Immature natural killer cell (primary cell): ENCODE measurements at places on chromosomes 1 and 21.
A peak's percentile ranks its signal among the peaks of the same experiment; 100 is the strongest.

DNA sequence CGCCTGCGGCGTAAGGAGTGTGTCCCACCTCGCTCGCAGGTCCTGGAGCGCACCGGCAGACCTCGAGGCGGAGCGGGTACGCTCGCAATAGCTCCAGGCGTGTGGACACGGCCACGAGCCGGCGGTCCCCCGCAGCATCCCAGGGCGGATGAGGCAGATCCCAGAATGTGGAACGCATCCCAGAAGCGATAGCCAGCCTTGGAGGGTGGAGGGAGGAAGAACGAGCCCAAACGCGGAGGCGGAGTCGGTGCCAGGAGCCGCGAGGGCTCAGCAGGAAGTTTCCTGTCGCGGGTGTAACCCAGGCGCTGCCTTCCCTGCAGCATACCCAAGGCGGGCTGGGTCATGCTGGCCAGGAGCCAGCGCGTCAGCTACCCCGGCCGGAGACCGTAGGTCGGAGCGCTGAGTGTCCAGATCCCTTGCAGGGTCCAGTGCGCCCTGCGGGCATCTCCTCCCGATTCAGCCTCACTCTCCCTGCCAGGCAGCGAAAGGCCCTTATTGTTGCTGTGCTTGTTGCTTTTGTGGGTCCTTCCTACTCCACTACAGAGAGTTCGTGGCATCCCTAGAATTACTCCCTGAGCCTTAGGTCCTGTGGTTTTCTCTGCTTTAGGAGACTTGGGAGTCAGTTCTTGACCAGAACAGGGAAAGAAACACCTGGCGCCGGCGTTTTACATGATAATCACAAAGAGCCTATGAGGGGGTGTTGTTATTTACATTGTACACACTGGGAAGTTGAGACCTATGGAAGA lies 27.7 kb downstream of the STYXL2 start:
- DNase-seq, result peak; percentile 36

DNA sequence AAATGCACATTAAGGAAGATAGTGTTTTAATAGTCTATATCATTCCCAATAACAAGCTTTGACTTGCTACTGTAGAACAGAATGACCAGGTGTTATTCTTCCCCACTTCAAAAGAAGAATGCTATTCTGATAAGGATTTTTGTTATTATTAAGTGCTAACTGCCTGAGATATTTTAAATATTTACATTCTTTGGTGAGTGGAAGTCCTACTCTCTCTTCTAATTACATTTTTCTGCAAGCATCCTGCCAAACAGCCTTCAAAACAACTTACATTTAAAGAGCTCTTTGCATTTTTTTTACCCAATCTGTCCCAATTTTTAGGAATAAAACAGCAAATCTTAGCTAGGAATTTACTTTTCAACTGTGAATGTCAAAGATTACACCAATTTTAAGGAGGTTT lies 23.5 kb upstream of the SYDE2 start:
- DNase-seq, result no peak

DNA sequence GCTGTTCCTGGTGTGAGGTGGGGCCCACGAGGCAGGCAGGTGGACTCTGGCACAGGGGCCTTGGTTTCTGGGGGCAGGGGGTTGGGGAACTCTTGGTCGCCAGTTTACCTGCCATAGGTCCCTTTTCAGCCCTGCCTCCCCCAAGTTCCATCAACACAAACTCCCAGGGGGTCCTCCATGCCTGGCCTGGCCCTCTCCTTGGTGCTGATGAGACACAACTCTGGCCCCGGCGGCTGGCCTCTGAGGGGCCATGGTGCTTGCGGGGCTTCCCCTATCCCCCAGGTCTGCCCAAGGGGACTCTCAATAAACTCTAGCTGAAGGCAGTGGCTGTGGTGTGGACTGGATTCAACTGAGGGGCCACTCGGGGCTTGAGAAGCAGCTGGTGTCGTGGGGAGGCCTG lies 16.0 kb downstream of the HTR6 start:
- DNase-seq, result no peak

GRCh38 chr1:238779716-238780115 lies 606.7 kb upstream of the CHRM3 start:
- no peak for DNase-seq

- DNase-seq, result no peak
Observed at GRCh38 chr1:235851939-235852338, 14.8 kb downstream of the LYST start.

GRCh38 chr1:185309566-185309965 lies 7.5 kb downstream of the IVNS1ABP start:
- no peak for DNase-seq

DNA sequence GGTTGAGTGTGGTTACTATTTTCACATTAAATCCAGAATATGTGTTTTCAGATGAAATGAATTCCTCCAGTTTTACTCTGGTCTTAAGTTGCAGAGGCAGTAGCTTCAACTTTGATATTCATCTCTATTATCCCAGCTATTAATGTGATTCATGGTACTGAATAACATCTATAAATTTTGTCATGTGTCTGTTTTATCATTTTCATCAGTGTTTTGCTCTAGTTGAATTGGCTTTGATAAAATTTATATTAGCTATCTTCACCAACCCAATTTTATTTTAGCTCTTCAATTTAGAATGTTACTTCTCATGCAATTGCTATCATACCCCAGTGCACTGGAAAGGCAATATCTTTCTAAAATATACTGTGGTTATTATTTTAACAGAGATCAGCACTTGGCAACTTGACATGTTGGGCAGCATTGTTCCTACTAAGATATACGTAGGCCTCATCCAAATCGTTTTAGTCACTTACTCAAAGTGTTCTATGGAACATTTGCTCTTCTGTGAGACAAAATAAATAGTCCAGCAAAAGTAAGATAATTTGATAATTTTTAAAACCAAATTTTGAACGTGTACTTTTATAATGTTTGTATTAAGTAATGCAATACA lies 184.3 kb downstream of the NCAM2 start:
- no peak for DNase-seq

DNA sequence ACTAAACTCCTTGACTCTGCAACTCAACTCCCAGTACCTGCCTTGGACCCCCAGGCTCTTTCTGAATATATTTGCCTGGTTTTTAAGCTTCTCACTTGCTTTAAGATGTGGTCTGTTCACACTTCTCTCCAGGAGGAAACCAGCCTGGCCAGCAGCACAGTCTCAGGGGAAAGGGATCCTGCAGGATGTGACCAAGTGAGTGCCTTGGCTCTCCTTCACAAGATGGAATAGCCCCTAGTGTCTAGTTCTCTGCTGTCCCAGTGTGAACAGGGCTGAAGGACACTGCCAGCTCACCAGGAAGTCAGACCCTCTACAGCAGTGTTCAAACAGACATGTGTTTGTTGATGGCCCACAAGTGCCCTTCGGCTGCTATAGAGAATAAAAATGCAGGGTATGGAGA lies 32.9 kb downstream of the CD244 start:
- DNase-seq, result no peak

DNA sequence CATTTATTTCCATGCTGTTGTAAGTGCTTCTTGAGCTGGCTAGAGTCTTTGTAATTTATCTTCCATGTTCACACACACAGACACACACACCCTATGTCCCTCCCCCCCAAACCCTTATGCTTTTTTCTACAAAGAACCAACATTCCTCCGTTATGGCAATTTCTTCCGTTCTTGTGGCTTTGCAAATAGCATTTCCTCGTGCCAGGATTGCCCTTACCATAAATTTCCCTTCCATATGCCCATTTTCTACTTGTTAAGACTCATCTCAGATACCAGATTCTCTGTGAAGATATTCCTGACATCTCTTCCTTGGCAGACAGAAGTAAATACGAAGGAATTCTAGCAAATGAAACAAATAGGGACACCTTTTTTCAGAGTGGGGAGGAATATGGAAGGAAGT lies 26.0 kb downstream of the RALGPS2 start:
- no peak for DNase-seq

DNA sequence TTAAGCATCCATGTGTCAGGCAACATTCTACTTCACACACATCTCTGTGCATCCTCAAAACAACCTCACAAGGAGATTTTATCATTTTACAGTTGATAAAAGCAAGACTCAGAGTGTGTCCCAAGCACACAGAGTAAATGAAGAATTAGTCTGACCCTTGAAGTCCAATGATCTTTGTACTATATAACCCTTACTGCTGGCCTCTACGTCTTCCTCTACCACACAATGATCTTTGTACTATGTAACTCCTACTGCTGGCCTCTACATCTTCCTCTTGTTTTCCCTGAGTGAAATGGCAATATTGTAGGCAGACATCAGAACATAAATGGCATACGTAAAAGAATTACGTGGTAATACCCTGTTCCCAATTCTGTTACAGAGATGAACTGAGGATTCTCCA lies 55.3 kb downstream of the AHCTF1 start:
- DNase-seq, result no peak

- no peak for DNase-seq
Observed at GRCh38 chr1:162629077-162629627, 3.1 kb upstream of the DDR2 start.

GRCh38 chr1:184072376-184072775 lies 20.8 kb downstream of the TSEN15 start:
- DNase-seq, result no peak

DNA sequence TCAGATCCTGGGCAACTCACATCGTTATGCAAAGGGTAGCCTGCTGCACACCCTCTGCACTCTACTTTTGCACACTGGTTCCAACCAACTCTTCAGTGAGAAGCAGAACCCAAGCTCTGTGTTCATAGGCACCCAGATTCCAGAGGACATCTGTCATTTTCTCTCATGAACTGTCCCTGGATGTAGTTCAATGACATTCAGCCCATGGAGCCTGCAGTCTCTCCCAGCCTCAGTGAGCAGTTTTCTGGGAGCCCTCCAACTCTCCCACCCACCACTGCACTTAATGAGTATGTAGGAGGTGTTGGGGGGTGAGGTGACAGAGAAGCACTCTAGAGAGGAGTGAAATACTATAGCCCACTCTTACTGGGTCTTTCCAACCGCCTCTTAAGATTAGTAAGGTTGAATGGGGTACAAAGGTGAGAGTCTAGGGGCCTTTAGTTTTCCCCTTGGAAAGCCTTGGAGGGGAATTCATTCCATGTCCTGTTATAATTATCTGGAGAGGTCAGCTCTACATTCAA lies 58.1 kb upstream of the APOBEC4 start:
- DNase-seq, result no peak

GRCh38 chr1:20028125-20028524 lies 41.9 kb upstream of the PLA2G5 start:
- no peak for DNase-seq

DNA sequence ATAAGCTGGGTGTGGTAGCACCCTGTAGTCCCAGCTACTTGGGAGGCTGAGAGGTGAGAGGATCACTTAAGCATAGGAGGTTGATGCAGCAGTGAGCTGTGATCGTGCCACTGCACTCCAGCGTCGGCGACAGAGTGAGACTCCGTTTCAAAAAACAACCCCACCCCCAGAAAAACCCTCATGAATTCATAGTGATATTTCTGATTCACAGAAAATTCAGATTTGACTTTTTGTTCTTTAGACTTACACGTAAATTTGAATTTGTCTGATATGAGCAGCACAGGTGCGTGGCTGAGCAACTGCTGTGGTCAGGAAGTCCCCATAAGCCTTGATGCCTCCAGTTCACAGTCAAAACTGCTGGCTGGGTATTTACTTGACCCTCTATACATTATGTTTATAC lies 10.0 kb upstream of the MORC3 start:
- no peak for DNase-seq

DNA sequence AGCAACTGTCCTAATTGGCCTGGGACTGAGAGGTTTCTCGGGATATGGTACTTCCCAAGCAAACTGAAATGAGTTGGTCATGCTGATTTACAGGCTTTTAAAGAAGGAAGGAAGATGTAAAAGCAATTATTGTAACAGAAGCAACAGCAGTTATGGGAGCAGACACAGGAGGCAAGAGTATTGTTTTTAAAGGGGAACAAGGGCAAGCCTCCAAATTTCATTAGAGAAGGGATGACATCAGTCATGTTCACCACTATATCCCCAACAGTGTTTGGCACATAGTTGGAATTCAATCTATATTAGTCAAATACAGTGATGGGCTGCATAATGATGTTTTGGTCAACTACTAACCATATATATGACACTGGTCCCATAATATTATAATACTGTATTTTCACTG lies 46.0 kb upstream of the JUN start:
- no peak for DNase-seq

- DNase-seq, result no peak
Observed at GRCh38 chr1:214514032-214514818, 37.2 kb downstream of the PTPN14 start.

DNA sequence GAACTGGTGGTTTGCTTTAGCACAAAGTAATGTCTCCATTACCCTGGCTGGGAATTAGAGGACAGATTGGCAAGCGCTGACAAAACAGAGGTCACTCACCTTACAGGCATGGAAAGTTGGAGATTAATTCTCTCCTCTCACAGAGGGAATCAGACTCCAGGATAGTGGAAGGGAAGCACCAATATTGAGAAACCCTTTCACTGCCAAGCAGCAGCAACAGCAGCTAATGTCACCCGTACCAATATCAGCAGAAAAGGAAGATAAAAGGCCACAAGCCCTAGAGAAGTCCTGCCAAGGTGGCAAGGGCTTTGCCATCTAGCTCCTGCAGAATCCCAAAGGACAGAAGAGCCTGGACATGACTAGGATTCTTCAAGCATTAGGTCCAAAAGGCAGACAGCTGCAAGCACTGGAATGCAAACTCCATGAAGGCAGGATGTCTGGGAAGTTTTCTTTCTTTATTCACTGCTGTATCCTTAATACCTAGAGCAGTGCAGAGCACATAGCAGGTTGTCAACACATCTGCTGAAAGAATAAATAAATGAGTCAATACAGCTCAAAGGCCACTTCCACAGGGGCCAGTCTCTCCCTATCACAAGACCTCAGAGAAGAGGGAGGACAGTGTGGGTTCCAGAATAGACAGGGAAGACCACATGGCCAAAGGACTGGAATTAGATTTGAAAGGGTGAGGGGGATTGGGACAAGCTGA lies 57.2 kb downstream of the ERI3 start:
- no peak for DNase-seq

GRCh38 chr1:5459839-5460610 lies 532.2 kb downstream of the NPHP4 start:
- no peak for DNase-seq

DNA sequence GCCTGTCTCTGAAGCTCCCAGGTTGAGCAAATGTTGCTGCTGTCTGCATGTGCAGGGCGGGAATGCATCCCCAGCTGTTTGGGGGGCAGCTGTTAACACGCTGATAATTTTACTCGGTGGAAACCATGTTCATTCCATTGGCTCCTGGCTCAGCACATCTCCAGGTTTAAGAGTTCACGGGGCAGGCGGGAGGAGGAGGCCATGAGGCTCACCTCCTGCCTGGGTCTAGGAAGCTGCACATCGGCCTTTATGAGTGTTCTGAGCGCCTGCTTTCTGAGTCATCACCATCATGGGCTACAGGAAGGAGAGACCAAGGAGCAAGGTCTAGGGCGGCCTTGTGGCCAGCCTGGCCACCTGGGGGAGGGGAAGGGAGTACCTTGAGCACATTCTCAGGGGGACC lies 29.7 kb downstream of the AJAP1 start:
- DNase-seq, result no peak

GRCh38 chr1:198275597-198275996 lies 118.8 kb downstream of the NEK7 start:
- no peak for DNase-seq

GRCh38 chr1:78447086-78447485 lies 43.7 kb upstream of the PTGFR start:
- DNase-seq, result no peak

GRCh38 chr1:11068600-11069473 lies 9.0 kb upstream of the SRM start:
- DNase-seq, result no peak

- DNase-seq, result no peak
Observed at GRCh38 chr1:41286486-41286885, 44.4 kb upstream of the SCMH1 start.
